ENCODE measurements at places on chromosomes 6 and 20.

GRCh38 chr6:156659822-156660198 is 117.4 kb upstream of the ARID1B start:
- no peak for DNase-seq

GRCh38 chr6:31734821-31735406 is 1.4 kb downstream of the CLIC1 start:
- peak; percentile 43 for DNase-seq

GRCh38 chr6:134007077-134007476 is 45.3 kb downstream of the SLC2A12 start:
- no peak for DNase-seq

DNA sequence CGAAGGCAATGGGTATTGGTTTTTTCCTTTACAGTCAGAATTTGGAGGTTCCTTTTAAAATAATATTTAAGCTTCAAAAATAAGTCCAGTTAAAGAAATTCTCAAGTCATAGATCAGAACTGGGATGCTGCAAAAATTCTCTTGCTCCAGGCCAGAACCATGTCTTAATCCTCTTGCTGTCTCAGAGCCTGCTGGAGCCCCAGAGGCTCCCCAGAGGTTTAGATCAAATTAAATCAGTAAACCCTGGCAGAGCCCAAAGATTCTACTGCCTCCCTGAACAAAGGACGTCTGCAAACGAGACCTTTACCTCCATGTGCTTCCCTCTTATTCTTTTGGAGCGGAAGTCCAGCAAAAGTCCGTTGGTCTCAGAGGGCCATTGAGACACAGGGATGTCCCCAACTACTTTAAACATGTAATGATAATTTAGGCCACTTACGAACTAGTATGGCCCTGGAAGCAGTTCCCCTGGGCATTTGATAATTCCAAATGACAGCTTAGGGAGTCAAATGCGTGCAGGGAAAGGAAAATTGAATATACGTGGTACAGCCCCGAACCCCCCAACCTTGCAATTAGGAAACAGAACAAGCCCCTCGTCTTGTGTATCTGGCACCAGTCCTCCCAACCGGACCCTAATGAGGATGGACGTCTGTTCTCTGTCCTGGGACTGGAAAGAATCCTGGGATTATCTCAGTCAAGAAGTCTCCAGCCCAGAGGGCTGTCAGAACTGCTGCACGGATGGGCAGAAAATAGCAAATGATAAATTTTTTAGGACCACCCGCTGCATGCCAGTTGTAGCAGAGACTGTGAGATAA is 31.5 kb downstream of the SULF2 start:
- no peak for DNase-seq

DNA sequence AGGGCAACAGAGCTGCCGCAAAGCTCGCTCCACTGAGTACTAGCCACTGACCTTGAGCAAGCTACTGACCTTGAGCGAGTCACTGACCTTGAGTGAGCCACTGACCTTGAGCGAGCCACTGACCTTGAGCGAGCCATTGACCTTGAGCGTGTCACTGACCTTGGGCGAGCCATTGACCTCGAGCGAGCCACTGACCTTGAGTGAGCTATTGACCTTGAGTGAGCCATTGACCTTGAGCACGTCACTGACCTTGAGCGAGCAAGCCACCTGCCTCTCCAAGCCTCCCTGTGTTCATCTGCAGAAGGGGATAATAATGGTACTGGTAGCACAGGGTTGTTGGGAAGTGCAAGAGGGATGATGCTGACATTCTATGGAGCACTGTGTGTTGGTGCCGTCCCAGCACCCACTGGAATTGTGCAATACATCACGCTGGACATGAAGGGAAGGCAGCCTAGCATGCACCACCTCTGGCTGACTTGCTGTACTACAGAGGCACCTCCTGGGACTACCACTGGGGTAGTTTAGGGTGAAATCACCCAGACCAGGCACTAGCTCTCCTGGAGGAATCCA is 60.2 kb downstream of the CTCFL start:
- DNase-seq, result no peak

Measured in CD4-positive, alpha-beta memory T cell (primary cell).